ENCODE measurements at places on chromosomes 2 and 18.

DNA sequence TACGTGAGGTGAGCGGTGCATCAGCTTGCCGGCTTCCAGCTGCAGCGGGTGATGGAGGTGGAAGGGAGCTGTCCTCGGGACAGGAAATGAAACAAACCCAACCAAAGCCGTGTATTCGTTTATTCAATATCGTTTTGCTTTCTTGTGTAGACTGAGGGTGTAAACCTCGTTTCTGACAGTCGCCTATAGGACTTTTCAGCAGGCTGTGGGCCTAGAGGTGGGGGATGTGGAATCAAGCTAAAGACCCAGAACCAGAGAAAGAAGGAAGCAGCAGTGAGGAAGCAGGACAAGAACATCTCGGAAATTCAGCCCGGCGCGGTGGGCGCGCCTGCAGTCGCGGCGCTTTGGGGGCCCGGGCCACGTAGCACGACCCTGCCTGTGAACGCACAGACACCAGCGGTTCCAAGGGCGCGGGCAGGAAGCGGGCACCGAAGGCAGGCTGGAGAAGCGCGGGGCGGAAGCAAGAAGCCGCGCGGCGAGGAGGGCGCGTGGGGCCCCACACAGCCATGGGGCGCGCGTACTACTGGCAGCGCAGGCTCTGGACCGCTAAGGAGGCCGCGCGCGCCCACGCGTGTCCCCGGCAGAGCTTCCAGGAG lies 755 bp upstream of the ATP9B start:
- peak; percentile 13 for DNase-seq

DNA sequence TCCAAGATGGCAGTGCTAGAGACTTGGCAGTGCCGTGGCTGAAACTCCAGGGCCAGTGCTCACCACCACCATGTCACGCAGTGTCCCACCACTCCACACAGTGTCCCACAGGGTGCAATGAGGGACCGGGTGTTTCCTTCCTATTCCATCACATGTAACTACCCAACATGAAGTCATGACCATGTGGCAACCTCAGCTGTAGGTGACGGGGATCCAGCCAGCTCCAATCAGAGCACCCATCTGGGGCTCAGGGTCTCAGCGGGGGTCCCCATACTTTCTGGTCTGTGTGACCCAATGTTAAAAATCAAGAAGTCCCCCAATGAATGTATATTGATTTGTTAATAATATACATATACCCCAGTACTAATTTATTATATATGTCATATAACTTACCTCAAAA lies 52.1 kb downstream of the PTGR3 start:
- no peak for DNase-seq

- DNase-seq = no peak
Measured at GRCh38 chr18:24988253-24988840, 363.6 kb downstream of the ZNF521 start.

GRCh38 chr18:63107171-63107845 lies 212.3 kb downstream of the BCL2 start:
- no peak for DNase-seq

GRCh38 chr2:121748202-121748601 lies 7.2 kb upstream of the TSN start:
- DNase-seq = no peak

- DNase-seq = no peak
Measured at GRCh38 chr18:50465211-50466153, 90.6 kb downstream of the SKA1 start.

DNA sequence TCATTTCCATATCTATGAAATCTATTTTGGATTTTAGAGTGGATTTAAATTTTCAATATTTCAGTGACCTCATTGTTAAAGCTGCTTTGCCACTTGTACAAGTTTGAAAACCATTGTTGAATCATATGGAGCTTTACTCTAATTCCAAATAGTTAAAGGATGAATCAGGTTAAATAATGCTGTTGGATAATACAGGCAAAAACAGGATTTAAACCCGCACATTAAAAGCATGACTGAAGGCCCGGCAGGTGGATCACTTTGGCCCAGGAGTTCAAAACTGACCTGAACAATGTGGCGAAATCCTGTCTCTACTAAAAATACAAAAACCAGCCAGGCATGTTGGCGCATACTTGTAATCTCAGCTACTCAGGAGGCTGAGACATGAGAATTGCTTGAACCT lies 68.3 kb downstream of the RIF1 start:
- no peak for DNase-seq

DNA sequence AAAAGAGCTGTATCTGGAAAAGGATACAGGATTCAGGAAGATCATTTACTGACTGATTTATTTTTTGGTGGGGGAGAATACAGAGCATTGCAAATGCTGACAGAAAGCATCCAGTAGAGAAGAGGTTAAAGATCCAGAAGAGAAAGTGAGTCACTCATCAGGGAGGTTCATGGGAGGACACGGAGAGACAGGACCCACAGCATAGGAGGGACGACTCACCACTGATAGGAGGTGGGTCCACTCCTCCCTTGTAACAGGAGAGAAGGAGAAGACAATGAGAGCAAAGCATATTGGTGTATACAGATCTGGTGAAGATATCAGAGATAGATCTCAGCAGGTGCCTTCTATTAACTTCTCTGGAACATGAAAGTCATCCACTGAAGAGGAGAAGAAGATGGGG lies 142.4 kb upstream of the AQP4 start:
- DNase-seq = no peak

- no peak for DNase-seq
Measured at GRCh38 chr2:126513033-126513432, 142.9 kb upstream of the GYPC start.

- DNase-seq = no peak
Measured at GRCh38 chr2:114007436-114007835, 117.5 kb downstream of the ACTR3 start.

DNA sequence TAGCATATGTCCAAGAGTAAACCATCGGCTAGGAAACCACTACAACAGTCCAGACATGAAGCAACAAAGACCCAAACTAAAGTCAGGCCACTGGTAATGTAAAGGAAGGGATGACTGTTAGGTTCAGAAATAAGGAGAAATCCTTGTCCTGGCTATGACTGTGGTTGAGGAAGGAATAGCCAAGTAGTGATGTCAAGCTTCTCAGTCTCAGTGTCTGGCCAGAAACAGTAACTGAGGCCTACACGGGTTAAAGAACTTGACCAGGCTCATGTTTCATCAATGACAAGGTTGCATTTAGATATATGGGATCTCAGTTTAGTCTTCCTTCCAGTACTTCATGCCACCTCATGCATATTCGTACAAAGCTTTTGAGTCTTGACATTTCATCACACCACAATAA lies 162.0 kb downstream of the ETAA1 start:
- no peak for DNase-seq

DNA sequence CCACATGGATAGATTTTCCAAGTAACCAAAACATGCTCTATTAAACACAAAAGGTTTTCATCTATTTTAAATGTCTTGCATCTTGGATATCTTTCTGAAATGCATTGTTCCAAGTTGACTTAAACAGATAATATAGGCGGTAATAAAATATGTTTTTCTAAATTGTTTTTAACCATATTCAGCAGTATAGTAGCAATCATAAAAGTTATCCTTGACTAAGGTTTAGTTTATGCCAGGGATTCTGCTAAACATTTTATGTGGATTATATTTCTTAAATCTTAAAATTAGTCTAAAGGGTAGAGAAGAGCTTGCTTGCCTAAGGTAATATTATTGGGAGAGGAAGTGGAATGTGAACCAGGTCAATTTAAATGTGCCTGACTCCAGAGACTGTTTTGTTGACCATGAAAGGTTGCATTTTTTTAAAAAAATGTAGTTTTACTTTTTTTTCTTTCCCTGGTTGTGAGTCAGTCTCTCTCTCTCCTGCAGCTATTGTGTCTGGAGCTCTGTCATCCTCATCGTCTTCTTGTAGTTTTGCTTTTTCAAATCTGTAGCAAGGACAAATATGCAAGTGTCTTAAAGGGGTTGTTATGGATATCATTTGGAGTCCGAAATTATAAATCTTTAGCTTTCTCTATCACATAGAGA lies 309.1 kb upstream of the COL3A1 start:
- no peak for DNase-seq

GRCh38 chr2:128487650-128488387 lies 169.2 kb upstream of the HS6ST1 start:
- DNase-seq = no peak

GRCh38 chr2:240392948-240393830 lies 42.3 kb upstream of the GPC1 start:
- no peak for DNase-seq

- DNase-seq = no peak
Measured at GRCh38 chr18:27674411-27674810, 489.3 kb upstream of the CHST9 start.

GRCh38 chr2:209529579-209529978 lies 105.7 kb downstream of the MAP2 start:
- no peak for DNase-seq

GRCh38 chr18:45962461-45962860 lies 4.7 kb downstream of the EPG5 start:
- DNase-seq = peak; percentile 53

- no peak for DNase-seq
Measured at GRCh38 chr2:48993576-48993975, 160.7 kb downstream of the FSHR start.

DNA sequence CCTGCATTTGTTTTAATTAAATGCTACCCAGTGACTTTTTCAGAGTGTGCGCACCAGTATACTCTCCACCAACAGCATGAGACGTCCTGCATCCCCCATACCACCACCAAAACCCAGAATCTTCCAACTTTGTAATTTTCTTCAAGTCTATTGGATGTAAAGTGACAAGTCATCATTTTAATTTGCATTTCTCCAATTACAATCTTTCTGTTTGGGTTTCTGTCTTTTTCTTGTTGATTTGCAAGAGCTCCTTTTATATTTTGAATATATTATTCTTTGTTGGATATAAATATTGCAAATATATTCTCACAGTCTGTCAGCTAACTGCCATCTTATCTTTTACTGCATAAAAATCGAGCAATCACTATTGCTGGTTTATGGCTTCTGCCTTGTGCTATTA lies 96.6 kb downstream of the FAM168B start:
- DNase-seq = no peak

- no peak for DNase-seq
Measured at GRCh38 chr2:149827585-149828126, 240.1 kb upstream of the MMADHC start.

GRCh38 chr18:74116633-74117554 lies 30.7 kb downstream of the FBXO15 start:
- no peak for DNase-seq

DNA sequence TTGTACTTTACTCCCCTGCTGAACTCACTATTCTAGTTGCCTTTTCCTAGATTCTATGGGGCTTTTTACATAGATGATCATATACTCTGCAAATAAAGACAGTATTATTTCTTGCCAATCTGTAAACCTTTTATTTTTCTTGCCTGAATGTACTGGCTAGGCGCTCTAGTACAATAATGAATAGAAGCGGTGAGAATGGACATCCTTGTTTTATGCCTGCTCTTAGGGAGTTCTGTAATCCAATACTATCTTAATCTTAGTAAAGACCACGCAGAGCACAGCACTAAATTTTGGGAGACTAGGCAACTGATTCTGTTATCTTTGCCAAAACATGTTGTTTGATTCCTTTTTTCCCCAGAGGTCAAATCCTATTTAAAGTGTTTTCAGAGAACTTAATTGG lies 7.0 kb downstream of the KRCC1 start:
- no peak for DNase-seq

- DNase-seq = no peak
Measured at GRCh38 chr18:33735428-33735827, 157.4 kb downstream of the ASXL3 start.

GRCh38 chr2:201298462-201299052 lies 38.2 kb downstream of the CASP8 start:
- no peak for DNase-seq

DNA sequence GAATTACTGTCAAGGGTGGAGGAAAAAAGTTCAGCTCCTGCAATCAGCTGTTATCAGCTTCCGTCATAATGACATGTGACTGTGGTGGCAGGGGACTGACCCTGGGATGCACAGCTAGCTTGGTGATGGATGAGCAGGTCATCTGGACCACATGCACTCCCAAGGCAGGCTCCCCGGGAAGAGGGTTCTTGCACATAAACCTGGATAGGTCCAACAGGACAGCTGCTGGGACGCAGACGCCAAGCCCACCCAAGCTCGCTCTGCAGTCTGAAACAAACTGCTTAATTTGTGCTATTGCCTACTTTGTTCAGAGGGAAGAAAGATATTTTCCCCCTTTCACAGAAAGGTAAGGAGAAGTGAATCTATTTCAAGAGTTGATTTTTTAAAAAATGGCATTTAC lies 30.2 kb downstream of the FAM178B start:
- no peak for DNase-seq

DNA sequence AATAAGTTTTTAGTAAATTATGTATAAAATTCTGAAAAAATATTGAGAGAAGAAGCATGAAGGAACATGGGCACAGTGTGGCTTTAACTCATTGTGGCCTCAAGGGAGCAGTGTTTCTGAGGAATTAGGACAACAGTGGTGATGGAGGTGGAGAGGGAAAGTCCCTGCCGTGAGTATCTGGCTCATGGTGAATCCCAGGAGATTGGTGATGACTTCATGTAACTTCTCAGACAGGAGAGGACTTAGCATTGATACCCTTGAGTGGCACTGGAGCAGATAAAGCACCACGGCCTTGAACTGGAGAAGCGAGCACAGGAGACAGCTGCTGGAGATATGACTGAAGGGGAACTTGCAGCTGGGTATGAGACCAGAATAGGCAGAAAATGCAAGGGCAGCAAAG lies 35.0 kb upstream of the LRP1B start:
- DNase-seq = no peak

DNA sequence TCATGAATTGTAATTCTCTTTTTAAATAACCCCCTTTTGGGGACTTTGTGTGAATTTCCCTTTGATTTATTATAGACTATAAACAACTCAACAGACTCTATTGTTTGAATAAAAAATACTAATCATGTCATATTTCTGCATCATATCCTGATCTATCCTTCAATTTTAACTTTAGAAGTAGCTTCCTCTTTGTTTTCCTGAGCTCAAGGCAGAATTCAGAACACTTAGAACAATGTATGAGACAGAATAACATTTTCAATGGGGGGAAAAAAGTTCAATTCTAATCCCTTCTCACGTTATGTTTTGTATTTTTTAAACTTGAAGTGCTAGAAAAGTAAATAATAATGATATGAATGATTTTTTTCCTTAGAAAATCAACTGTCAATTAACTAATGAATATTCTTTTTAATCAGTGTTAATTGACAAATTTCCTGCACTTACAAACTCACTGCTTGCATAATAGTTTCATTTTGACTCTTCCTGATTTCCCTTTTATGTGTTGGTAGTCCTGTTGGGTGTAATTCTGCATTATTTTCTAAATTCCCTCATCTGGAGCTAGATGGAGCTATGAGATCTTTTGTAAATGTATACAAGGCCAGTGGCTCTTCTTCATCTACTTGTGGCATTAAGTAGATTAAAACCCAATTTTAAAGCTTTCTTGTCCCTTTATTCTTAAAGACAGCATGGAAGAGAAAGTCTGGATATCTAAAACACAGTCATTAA lies 326.1 kb downstream of the PARD3B start:
- no peak for DNase-seq

DNA sequence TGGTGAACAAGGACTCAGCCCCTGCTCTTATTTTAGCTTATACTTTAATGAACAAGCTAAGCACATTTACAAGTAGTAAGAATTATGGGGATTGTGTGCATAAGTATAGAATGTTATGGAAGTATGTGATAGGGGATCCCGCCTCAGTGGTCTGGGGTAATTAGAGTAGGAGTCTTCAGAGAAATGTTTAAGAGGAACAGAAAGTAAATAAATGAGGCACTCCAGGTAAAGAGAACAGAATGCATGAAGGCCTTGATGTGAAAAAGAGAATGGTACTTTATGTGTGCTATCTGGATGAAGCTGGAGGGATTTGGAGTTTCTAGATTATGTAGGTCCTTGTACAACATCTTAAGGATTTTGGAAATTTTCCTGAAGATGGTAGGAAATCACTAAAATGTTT lies 76.6 kb downstream of the BMPR2 start:
- no peak for DNase-seq

GRCh38 chr2:231263118-231263831 lies 64.8 kb downstream of the ARMC9 start:
- DNase-seq = no peak

Data from T-helper 17 cell (primary cell).